ENCODE measurements at places on chromosomes 4 and X.

DNA sequence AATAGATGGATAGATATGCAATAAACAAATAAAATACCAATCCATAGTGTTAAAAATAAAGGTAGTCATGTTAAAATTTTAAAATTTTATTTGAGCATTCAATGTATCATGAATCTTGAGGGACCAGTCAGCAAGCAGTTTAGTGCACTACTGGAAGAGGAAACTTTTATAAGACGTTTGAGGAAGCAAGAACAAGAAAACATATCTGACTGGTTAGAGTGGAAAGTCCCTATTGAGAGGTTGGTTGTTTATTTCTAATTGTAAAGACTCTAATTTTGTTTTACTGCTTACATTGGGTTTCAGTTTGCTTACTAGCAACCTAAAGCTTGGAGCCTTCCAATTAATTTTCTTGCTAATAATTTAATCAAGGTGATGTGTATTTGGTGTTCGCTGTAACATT is 786.2 kb downstream of the RAB28 start:
- no peaks in the 10 kb centered on the region for H3K36me3 ChIP-seq
- no peaks in the 10 kb centered on the region for H3K27me3 ChIP-seq
- H3K4me1 ChIP-seq = no peaks in the 10 kb centered on the region
- H3K27ac ChIP-seq = no peak overlapping the region
- no peak overlapping the region for H3K4me3 ChIP-seq

DNA sequence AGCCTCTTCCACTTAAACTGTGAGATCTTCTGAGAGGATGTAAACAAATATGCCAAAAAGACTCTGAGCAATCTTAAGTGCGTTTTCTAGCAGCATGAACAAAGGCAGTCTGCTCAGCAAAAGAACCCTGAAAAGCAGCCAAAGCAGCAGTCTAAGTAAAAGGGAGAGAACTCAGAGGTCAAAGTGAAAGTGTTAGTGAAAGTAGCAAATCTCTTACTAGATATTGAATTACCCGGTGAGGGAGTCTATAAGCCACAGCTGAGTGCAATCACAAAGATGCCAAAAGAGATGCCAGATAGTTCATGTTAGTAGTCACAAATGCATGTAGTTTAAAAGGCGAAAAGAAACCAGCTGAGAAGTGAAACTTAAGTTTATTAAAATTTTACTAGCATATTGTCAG is 7.9 kb upstream of the GNRHR start:
- H3K4me1 ChIP-seq = no peaks in the 10 kb centered on the region
- no peaks in the 10 kb centered on the region for H3K36me3 ChIP-seq
- H3K4me3 ChIP-seq = no peak overlapping the region
- H3K27ac ChIP-seq = no peak overlapping the region
- no peak for DNase-seq

- no peak overlapping the region for H3K4me3 ChIP-seq
- H3K27ac ChIP-seq = no peak overlapping the region
- H3K27me3 ChIP-seq = no peaks in the 10 kb centered on the region
- no peaks in the 10 kb centered on the region for H3K4me1 ChIP-seq
These were observed 99.2 kb upstream of the RAB40AL start for GRCh38 chrX:102837847-102838246.

DNA sequence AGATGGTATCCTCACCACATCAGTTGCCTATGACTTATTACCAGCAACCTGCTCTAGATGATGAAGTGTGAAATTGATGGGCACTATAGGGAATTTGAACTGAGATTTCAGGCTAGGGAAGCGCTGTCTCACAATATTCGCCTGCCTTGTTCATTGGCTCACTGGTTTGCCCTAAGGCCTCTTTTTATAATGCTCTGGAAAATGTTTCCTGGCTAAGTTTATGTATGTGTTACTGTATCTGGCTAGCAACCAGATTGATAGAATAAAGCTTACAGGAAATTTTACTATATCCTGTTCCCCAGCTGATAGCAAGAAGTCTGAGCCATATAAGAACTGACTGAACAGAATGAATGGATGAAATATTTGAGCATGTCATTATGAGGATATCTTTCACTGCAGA is 71.6 kb downstream of the GSTCD start:
- no peak for DNase-seq
- H3K27ac ChIP-seq = no peak overlapping the region
- no peak overlapping the region for H3K4me3 ChIP-seq

DNA sequence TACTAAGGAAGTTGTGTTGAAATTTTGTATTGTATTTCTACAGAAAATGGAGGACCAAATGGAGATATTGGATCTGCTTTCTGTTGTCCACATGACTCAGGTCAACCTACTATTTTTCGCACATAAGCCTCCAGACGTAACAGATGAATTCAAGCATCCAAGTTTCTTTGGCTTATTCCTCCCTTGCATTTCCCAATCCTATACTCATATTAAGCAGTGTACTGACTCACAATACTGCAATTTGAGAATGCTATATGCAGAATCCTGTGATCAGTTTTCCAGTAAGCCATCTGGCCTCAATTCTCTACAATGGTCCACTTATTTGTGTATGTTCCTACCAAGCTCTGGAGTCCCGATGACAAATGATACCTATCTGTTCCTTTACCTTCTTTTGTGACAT is 75.7 kb downstream of the ASB9 start:
- no peaks in the 10 kb centered on the region for H3K27me3 ChIP-seq
- H3K4me1 ChIP-seq = no peaks in the 10 kb centered on the region
- H3K36me3 ChIP-seq = no peaks in the 10 kb centered on the region
- H3K4me3 ChIP-seq = no peak overlapping the region
- no peak for DNase-seq

DNA sequence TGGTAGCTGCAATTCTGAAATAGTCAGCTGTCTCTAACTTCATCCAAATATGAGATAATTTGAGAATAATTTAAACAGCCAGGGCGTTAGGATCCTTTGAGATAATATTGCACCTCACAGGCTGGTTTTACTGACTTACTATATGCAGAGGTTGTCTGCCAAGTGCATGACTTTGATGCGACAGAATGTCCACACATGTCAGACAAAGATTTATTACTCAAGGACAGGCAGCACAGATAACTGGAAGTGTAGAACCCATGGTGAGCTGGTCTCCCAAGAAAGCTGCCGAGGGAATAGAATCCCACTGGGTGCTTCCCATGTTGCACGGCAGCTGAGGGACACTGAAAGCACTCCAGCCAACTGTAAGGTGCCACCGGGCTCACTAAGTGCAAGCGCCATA is 166.2 kb upstream of the GALNTL6 start:
- H3K4me1 ChIP-seq = no peaks in the 10 kb centered on the region
- no peaks in the 10 kb centered on the region for H3K36me3 ChIP-seq
- no peak overlapping the region for H3K4me3 ChIP-seq

GRCh38 chrX:7216981-7217587 is 69.1 kb upstream of the PUDP start:
- no peaks in the 10 kb centered on the region for H3K4me1 ChIP-seq
- no peaks in the 10 kb centered on the region for H3K36me3 ChIP-seq

DNA sequence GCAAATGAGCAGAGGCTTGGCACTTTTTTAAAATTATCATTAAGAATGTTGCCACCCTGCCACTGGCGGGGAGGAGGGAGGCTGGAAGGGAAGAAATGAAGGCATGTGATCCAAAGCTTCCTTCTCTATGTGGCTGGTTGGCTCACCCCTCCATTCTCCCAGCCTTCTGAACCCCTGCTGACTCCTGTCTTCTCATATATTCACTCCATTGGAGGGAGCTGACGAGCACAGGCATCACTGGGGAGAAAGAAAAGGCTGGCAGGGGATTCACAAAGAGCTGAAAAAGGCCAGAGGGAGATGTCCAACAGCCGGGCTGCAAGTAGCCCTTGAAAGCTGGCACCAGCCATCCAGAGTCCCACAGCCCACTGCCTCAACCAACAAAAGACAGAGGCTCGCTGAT is 495.6 kb downstream of the BCOR start:
- H3K4me3 ChIP-seq = no peak overlapping the region
- no peaks in the 10 kb centered on the region for H3K27me3 ChIP-seq
- H3K4me1 ChIP-seq = no peaks in the 10 kb centered on the region
- H3K27ac ChIP-seq = no peak overlapping the region

DNA sequence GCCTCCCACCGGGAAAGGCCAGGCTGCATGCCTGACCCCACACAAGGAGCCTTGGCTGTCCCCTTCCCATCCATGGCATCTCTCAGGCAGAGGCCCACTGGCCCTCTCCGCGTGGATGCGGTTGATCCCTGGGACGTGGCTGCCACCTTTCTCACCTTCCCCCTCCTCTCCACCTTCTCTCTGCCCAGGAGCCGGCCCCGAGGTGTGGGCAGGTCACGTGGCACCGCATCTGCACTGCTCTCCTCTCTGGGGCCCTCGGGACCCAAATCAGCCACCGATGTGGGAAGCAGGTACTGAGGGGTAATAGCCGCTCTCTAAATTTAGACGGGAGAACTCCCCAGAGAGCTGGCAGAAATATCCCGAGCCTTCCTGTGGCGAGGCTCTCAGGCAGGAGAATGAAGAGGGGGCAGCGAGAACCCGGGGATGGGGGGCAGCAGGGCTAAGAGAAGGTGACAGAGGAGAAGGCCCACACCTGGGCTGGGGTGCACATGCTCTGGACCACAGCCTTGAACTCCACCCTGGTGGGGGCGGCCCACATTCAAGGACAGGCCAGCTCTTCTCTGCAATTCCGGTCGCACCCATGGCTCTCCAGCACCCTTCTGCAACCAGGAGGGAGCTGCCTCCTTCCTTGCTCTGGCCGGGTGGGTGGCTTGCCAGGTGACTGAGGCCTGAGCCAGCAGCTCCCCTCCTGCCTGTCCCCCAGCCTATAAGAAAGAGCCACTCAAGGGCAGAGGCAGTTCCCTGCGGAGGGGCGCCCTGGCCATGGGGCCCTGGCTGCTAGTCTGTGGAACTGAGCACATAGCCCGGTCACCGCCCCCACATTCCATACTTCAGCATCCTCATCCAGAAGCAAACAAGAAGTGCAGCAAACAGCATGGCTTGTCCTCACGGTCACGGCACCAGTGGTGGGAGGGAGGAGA is 9.6 kb upstream of the DUSP9 start:
- no peak for DNase-seq
- H3K4me3 ChIP-seq = no peak overlapping the region
- no peaks in the 10 kb centered on the region for H3K27me3 ChIP-seq
- no peaks in the 10 kb centered on the region for H3K36me3 ChIP-seq
- no peak overlapping the region for H3K27ac ChIP-seq

- no peak overlapping the region for H3K27ac ChIP-seq
- no peak for DNase-seq
- H3K36me3 ChIP-seq = no peaks in the 10 kb centered on the region
- H3K4me1 ChIP-seq = no peaks in the 10 kb centered on the region
- H3K27me3 ChIP-seq = no peaks in the 10 kb centered on the region
These were observed 93.3 kb downstream of the SPATA18 start for GRCh38 chr4:52144372-52144771.

GRCh38 chr4:153927451-153927850 is 138.6 kb upstream of the SFRP2 start:
- H3K4me1 ChIP-seq = no peaks in the 10 kb centered on the region
- no peak overlapping the region for H3K27ac ChIP-seq
- no peak for DNase-seq
- H3K4me3 ChIP-seq = no peak overlapping the region

Measured in thyroid gland (tissue), 4 donors.